ENCODE measurements at places on chromosomes 11 and 22.

- no peak for DNase-seq
Observed at GRCh38 chr11:27868226-27868625, 168.0 kb upstream of the BDNF start.

GRCh38 chr11:10455637-10456487 lies 798 bp downstream of the AMPD3 start:
- DNase-seq: peak; percentile 56

DNA sequence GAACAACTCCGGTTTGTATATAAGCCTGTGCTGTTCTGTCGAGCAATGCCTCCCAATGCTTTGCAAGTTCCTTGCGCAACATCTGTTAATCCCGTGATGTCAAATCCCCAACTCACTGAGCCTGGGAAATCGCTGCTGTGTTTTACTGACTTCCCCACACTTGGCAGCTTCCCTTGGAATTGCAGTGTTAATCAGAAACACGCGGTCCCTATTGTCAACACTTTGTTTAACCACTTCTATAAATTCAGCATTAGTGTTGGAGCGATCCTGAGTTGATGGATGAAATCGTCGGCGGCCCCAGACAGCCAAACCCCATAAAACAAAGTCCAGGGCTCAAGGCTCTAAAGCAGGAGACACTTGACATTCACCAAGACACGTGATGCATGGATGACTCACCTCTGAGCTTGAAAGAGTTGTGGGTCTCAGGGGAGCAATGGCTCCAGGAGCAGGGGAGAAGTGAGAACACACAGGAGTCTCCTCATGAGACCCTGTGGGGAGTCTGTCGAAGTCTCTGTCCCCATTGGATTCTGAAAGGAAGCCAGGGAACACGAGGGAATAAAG lies 555.3 kb downstream of the MIAT start:
- DNase-seq: no peak

DNA sequence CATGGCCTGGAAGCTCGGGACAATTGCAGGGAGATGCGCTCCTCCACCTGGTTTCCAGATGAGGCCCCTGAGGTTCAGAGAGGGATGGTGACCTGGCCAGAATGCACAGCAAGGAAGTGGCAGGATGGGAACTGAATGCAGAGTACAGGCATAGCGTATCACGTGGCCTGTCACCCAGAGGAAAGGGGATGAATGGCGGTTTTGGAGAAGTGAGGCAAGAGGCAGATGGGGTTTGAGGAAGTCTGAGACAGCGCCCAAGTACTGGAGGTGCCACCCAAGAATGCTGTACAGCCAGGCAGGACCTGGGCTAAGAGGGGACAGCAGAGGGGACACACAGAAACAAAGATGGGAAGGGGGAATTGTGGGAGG lies 4.9 kb downstream of the RAB3IL1 start:
- no peak for DNase-seq

- DNase-seq: no peak
Observed at GRCh38 chr11:95611827-95612226, 177.8 kb downstream of the FAM76B start.

DNA sequence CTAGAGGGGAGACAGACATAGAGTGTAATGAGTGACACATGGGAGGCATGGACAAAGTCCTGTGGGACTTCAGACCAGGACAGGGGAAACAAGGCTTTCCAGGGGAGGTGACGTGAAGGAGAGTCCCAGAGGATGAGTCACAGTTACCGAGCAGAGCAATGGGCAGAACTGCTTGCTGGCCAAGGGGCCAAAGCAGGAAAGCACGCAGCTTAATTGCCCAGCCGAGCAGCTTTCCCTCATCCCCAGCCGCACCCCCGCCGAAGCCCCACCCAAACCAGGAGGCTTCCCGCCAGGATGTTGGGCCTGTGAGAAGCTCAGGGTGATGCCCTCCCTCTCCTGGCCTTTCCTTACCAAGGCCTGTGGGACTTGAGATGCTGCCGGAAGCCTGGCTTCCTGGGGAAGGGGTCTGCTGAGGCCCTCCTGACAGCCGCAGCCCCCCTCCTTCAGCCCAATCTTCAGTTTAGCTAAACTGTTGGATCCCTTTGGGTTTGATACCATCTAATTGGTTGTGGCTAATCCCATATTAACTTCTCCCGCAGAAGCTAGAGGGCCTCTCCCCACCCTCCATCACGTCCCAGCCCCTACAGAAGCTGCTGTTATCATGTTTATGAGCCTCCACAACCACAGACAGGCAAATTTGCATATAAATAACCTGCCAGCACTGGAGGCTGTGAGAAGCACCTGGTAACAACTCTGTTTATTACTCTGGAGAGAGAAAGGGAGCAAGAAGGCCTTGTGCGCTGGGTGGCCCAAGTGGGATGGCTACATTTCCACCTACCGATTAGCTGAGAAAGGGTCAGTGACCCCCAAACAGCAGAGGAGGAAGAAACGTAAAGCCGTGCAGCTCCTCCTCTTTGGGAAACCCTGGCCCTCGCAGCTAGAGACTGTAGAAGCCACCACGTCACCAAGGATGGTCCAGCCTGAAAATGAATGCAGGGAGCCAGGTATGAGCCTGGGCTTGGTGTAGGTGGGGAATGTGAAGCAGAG lies 80.0 kb downstream of the TRIM29 start:
- DNase-seq: no peak

All from stimulated activated CD4-positive, alpha-beta T cell treated with anti-CD3 and anti-CD28 coated beads, Interleukin-1b, Interleukin-23, amount 100 ng/mL, for 24 hours (primary cell).